Nucleus accumbens (tissue), 56 donors: ENCODE measurements at places on chromosomes 12 and 14.

DNA sequence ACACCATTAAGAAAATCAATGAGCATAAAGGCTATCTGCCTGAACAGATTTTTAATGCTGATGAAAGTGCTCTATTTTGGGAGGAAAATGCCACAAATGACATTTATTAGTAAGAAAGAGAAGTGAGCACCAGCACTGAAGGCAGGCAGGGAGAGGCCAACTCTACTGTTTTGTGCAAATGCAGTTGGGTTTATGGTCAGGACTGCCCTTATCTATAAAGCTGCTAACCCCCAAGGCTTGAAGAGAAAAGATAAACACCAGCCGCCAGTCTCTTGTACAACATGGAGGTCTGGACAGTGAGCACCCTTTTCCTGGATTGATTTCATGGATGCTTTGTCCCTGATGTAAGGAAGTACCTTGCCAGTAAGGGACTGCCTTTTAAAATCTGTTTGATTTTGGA is 246.8 kb upstream of the SFSWAP start:
- no peak for DNase-seq

GRCh38 chr12:95571369-95571768 is 20.1 kb upstream of the USP44 start:
- DNase-seq = no peak

- no peak for DNase-seq
Observed at GRCh38 chr12:52182384-52182783, 9.4 kb downstream of the KRT80 start.

DNA sequence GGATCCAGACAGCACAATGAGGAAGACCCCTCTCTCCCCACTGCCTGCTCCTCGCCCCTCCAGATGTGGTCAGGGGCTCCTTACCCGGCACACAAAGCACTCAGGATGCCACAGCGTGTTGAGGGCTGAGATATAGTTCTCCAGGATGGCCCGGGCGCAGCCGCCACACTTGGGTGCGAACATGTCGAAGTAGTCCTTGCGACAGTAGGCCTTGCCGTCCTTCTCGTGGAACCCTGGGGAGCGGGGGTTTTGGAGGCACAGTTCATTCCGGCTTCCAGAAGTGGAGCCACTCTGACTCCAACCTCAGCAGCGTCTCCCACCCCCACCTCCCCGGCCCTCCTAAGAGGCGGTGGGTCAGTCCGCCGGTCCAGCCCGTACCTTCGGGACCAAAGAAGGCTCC is 12.8 kb upstream of the RPLP0 start:
- no peak for DNase-seq

- no peak for DNase-seq
Observed at GRCh38 chr14:40164083-40164482, 731.9 kb upstream of the FBXO33 start.

- DNase-seq = no peak
Observed at GRCh38 chr14:25488961-25489360, 439.0 kb upstream of the STXBP6 start.

- no peak for DNase-seq
Observed at GRCh38 chr12:56546680-56547079, 25.1 kb downstream of the RBMS2 start.

DNA sequence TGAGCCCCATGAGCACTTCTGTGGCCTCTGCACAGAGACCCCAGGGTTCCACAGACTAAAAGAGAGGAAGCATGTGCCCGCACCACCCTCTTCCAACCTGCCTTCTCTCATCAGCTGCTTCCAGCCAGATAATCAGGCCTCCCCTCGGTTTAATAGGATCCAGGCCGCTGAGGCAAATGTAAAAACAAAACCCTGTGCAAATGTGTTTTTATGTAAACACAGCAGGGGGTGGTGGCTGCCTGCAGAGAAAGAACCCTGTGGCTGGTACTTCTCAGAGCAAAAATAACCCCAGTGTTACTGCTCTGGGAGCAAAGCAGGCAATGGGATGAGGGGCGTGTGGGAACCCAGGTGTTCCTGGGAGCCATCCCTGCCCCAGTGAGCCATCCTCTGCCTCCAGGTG is 46.2 kb downstream of the WSCD2 start:
- no peak for DNase-seq

GRCh38 chr12:130431176-130431575 is 93.5 kb downstream of the PIWIL1 start:
- DNase-seq = no peak

- DNase-seq = no peak
Observed at GRCh38 chr14:60303745-60304144, 54.7 kb downstream of the PPM1A start.

DNA sequence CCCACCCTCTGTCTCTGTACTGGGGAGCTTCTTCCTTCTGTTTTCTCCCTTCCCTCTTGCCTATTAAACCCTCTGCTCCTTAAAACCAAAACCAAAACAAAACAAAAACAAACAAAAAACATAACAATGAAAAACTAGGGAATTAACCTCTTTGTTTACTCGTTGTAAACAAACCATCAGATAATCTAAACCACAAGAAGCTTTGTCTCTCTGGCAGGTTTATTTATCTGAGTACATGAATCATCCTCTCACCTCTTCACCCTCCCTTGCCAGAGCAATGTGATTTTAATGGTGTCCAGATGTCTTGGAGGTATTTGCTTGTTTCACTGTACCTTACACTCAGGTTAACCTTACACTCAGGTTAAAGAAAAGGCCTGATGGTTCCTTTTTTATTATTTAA is 66.1 kb downstream of the DYRK2 start:
- no peak for DNase-seq

DNA sequence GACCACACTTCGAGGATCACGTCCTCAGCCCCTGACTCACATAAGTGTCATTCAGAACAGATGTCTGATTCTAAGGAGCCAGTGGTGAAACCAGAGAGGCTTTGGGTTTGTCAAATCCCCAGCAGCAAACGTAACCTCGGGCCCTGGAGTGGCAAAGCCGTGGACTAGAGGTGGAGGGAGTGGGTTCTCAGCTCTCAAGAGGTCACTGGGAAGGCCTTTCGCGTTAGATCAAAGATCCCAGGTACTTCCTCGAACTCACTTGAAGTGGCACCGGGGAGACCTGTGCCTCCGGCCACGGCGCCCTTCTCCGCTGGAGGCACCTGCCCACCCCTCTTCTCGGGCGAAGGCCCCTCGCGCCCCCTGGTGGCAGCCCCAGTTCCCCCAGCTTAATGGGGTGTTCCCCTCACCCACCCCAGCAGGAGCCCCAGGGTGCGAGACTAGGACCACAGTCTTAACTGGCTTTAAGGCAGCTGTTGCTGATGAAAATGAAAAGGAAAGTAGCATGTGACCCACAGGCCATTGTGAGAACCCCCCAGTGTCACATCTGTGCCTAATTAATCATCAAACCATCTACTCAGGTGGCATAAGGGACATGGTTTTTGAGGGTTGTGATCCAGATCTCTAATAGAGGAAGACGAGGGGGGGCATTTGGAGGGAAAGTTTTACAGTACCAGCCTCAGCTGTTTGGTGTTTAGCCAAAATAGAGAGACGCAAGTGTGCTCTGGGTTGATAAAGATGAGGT is 672 bp upstream of the ESR2 start:
- peak; percentile 32 for DNase-seq

- DNase-seq = no peak
Observed at GRCh38 chr14:95327558-95328374, 8.1 kb upstream of the CLMN start.
